Chondrocyte (in vitro differentiated cells): ENCODE measurements at places on chromosomes 16 and 17. TPM values are rescaled to one million over a fixed set of nuclear protein-coding genes. Genes with fewer than 3 reads are reported as not detected.

- no peak overlapping the region for H3K4me3 ChIP-seq
- no peaks in the 10 kb centered on the region for H3K36me3 ChIP-seq
- H3K4me1 ChIP-seq = peaks cover 17% of the 10 kb centered on the region
- peak; percentile 56 for DNase-seq
These were observed 3.4 kb downstream of the NDRG4 start for GRCh38 chr16:58503166-58503862.

The SLC22A31 gene
- 0.40 to 0.94 TPM in 2 of 3 replicates, not detected in the other for total RNA-seq

DNA sequence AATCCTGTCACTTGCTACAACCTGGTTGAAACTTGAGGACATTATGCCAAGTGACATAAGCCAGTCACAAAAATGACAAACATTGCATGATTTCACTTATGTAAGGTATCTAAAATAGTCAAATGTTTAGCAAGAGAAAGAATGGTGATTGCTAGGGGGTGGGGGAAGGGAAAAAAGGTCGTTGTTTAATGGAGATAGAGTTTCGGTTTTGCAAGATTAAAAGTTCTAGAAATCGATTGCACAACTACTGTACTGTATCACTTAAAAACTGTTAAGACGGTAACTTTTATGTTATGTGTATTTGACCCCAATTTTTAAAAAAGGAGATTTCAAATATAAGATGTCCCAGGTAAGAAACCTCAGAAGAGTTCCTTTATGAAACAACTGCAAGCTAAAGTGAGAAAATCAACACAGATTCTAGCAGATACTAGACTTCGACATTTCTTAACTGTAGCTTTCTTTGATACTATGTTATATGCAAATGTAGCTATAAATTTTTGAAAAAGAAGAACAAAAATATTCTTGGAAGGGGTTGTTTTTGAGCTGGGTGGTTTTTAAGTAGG, 5.9 kb downstream of the MEOX1 start:
- no peak for DNase-seq
- H3K36me3 ChIP-seq = no peaks in the 10 kb centered on the region
- no peaks in the 10 kb centered on the region for H3K27me3 ChIP-seq
- H3K27ac ChIP-seq = no peak overlapping the region
- H3K4me3 ChIP-seq = no peak overlapping the region
- H3K4me1 ChIP-seq = no peaks in the 10 kb centered on the region

- peaks cover 28% of the 10 kb centered on the region for H3K4me1 ChIP-seq
- H3K4me3 ChIP-seq = peak overlapping the region; percentile 90
- no peaks in the 10 kb centered on the region for H3K27me3 ChIP-seq
- H3K36me3 ChIP-seq = no peaks in the 10 kb centered on the region
These were observed 678 bp upstream of the AKAP10 start for GRCh38 chr17:19978209-19978802.

The DPEP1 gene
- not detected in 3 replicates for total RNA-seq

DNA sequence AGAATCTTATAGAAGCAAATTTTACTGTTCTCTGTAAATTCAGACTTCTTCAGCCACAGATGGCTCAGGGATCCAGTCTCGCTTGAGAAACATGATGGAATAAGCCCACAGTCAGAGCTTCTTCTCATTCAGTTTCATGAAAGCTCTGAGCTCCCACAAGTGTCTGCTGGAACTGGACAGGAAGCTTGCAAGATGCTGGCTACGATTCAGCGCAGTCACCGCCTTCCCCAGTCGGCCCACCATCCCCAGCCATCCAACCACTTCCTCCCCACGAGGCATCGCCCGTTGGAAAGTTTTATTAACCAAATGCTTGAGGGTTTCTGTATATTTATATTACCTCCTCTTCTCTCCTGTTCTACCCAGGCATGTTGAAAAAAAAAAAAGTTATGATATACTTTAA, 171.7 kb downstream of the ZFHX3 start:
- DNase-seq = no peak
- peaks cover 6% of the 10 kb centered on the region for H3K36me3 ChIP-seq
- peak overlapping the region; percentile 20 for H3K4me3 ChIP-seq
- H3K27me3 ChIP-seq = no peaks in the 10 kb centered on the region

DNA sequence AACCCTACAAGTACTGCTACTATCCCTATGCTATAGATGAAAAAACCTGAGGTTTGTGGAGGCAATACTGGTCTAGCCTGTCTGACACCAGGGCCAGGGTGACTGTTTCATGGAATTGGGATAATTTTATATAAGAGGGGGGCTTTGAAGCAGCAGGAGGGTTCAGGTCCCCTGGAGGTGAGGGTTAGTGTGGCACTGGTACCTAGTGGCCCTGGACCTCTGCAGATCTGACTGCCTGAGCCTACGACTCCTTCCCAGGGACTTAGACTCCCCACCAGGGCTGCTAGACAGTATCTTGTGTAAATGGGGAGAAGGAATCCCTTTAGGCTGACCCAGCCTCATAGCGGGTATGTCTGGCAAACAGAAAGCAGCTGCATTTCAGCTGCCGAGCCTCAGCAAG, 6.8 kb downstream of the ADAP2 start:
- H3K27me3 ChIP-seq = peaks cover 7% of the 10 kb centered on the region
- no peak overlapping the region for H3K4me3 ChIP-seq
- DNase-seq = no peak
- H3K36me3 ChIP-seq = no peaks in the 10 kb centered on the region
- no peaks in the 10 kb centered on the region for H3K4me1 ChIP-seq

The SEZ6L2 gene
- 10.9 to 17.0 TPM (median 16.3 TPM) in 3 replicates for total RNA-seq

GRCh38 chr17:50993544-50993943, 127.1 kb downstream of the SPAG9 start:
- H3K36me3 ChIP-seq = peaks cover 36% of the 10 kb centered on the region
- H3K27me3 ChIP-seq = no peaks in the 10 kb centered on the region
- no peak for DNase-seq

DNA sequence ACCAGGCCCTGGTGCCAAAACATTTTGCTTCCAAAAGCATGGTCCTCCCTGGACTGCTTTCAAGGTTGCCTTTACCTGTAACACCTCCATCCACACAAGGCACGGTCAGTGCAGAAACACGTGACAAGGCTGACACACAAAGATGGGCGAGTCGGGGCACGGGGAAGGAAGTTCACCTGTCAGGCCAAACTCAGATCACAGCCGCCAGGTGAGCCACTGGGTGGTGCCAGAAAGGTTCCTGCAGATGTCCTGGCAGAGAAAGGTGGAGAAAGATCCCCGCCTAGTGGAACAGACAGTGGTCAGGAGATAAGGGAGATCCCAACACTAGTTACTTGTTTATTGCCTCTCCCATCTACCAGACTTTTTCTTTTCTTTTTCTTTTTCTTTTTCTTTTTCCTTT, 155.3 kb downstream of the AIPL1 start:
- peaks cover 14% of the 10 kb centered on the region for H3K27me3 ChIP-seq
- no peak overlapping the region for H3K4me3 ChIP-seq
- H3K4me1 ChIP-seq = no peaks in the 10 kb centered on the region
- DNase-seq = no peak

DNA sequence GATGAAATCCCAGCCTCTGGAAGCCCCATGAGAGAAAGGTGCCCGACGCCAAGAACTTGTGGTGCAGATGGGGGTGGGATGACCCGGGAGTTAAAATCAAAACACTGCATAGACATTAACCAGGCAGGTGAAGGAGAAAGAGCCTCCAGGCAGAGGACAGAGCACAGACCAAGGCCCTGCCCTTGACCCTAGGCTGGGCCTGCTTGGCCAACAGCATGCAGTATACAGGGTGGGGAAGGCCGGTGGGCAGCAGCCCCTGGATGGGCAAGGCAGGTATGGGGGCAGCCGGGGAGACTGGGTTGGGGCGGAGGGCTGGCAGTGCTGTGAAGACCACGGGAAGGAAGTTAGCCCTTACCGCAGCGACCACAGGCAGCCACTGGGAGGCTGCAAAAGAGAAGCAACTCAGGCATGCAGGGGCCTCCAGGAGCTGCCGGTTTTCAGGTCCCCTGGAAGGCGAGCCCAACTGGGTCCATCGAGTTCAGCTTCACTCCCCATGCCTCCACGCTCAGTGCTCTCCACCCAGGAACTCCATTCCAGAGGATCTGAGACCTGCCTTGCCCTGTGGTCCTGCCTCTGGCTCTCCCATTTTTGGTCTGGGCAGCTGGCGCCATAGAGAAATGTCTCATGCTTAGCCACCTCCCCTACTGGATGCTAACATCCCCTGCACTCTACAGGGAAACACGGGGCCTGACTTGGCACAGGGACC, 81.2 kb downstream of the C16orf95 start:
- H3K27ac ChIP-seq = no peak overlapping the region
- peaks cover 7% of the 10 kb centered on the region for H3K36me3 ChIP-seq
- H3K4me1 ChIP-seq = peaks cover 20% of the 10 kb centered on the region
- H3K4me3 ChIP-seq = no peak overlapping the region

DNA sequence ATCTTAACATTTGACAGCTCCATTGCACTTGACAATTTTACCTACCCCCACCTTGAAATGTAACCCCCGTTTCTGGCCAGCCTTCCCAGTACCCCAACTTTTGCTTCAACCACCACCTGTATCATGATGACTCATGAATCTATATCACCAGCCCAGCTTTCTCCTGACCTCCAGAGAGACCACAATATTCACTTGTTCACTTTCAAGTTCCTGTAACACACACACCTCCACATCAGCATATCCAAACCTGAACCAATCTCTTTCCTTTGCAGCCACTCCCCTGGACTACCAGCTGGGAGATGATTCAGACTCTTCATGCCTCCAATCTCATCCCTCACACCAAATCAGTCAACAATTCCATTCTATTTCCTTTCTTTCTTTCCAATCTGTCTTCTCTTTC, 8.0 kb downstream of the SMG6 start:
- H3K36me3 ChIP-seq = peaks cover 44% of the 10 kb centered on the region
- no peak overlapping the region for H3K27ac ChIP-seq
- peaks cover 29% of the 10 kb centered on the region for H3K4me1 ChIP-seq

- no peaks in the 10 kb centered on the region for H3K27me3 ChIP-seq
- no peaks in the 10 kb centered on the region for H3K4me1 ChIP-seq
- no peak overlapping the region for H3K4me3 ChIP-seq
- peaks cover 25% of the 10 kb centered on the region for H3K36me3 ChIP-seq
- DNase-seq = peak; percentile 72
- H3K27ac ChIP-seq = no peak overlapping the region
These were observed 15.4 kb upstream of the NLRC3 start for GRCh38 chr16:3592559-3592958.

The CDK3 gene
- 6.3 to 7.1 TPM (median 6.7 TPM) in 3 replicates for total RNA-seq

The KLHL10 gene
- total RNA-seq = 0.67 TPM in 1 of 3 replicates, not detected in the others

The CCL16 gene
- not detected in 3 replicates for total RNA-seq

DNA sequence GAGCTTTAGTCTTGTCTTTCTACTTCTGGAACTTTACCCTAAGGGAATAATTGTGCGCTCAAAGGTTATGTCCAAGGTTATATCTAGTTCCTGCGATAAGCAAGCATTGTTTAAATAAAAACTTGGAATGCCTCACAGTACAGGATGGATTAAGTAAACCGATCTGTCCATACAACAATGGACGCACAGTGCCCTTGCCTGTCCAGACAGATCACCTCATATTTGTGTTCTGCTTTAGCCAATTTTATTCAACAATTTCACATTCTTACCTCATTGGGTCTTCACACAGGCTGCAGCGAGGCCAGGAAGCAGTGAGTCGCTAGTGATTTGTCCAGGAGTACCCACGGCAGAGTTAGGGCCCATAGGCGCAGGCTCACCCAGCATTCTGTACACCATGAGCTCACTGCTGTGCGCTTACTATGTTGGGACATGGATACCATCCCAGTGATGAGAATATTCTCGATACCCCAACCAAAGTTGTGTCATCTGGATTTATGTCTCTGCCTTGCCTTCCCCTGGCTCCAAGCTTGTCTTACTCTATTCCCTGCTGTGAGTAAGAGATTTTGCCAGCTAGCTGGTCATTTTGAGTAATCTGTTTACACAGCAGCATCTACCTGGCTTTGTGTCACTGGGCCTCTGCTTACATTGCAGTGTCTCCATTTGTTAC, 39.8 kb downstream of the USP43 start:
- H3K4me1 ChIP-seq = no peaks in the 10 kb centered on the region
- no peak for DNase-seq
- H3K27me3 ChIP-seq = no peaks in the 10 kb centered on the region
- no peak overlapping the region for H3K27ac ChIP-seq
- H3K4me3 ChIP-seq = no peak overlapping the region

- H3K36me3 ChIP-seq = peaks cover 8% of the 10 kb centered on the region
- no peak for DNase-seq
- H3K4me3 ChIP-seq = peak overlapping the region; percentile 98
- H3K27me3 ChIP-seq = no peaks in the 10 kb centered on the region
- peak overlapping the region; percentile 97 for H3K27ac ChIP-seq
These were observed 393 bp upstream of the PSMB10 start for GRCh38 chr16:67936880-67937605.

GRCh38 chr16:12976936-12977335, 75.5 kb downstream of the SHISA9 start:
- H3K4me1 ChIP-seq = no peaks in the 10 kb centered on the region
- no peak overlapping the region for H3K4me3 ChIP-seq
- H3K27ac ChIP-seq = no peak overlapping the region
- DNase-seq = no peak
- no peaks in the 10 kb centered on the region for H3K36me3 ChIP-seq

- H3K4me1 ChIP-seq = peaks cover 16% of the 10 kb centered on the region
- no peak for DNase-seq
- H3K36me3 ChIP-seq = no peaks in the 10 kb centered on the region
- H3K27ac ChIP-seq = no peak overlapping the region
- H3K27me3 ChIP-seq = peaks cover 7% of the 10 kb centered on the region
These were observed 2.1 kb upstream of the TOM1L1 start for GRCh38 chr17:54898576-54898975.

DNA sequence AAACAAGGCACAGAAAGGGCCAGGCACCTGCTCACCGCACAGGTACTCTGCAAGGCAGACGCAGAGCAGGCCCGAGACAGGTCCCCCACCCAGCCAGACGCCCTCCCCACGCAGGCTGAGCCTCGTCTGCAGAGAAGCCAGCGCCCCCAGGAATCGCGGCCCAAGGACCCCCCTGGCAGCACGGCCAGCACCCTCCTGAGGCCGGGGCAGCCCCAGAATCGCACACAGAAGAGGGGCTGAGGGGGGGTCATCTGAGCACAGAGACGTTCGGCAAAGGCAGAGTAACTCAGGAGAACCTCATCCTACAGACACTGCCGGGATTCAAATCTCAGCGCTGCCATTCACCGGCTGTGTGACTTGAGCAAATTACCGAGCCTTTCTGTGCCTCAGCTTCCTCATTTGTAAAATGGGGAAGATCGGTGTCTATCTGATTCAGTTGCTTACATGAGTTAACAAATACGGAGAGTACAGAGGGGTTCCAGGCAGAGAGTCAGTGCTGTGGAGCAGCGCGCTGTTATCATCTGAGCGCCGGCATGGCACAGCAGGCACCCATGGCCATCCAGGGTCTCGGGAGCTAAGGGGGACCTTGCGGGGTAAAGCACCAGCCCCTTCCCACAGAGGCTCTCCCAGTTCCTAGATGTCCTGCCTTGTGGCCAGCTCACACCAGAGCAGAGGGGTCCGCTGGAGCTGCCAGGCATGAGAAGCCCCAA, 10.4 kb downstream of the EMC6 start:
- H3K4me3 ChIP-seq = no peak overlapping the region
- H3K36me3 ChIP-seq = no peaks in the 10 kb centered on the region
- H3K27me3 ChIP-seq = peaks cover 11% of the 10 kb centered on the region
- DNase-seq = no peak

The CA7 gene
- not detected in 3 replicates for total RNA-seq
